ENCODE measurements at places on chromosomes 4 and X.

DNA sequence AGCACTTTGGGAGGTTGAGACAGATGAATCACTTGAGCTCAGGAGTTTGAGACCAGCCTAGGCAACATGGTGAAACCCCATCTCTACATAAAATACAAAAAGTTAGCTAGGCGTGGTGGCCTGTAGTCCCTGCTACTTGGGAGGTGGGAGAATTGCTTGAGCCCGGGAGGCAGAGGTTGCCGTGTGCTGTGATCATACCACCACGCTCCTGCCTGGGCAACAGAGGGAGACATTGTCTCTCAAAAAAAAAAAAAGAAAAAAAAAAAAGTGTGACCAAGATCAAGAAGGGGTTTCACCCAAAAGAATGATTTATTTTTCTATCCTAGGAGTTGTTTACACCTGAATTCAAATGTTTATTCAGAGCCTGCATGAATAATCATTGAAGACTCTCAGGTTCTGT lies 572.4 kb upstream of the GALNT7 start:
- no peak for DNase-seq

GRCh38 chr4:106463622-106464021 lies 95.0 kb upstream of the GIMD1 start:
- no peak for DNase-seq

GRCh38 chr4:162201673-162202072 lies 37.9 kb upstream of the FSTL5 start:
- no peak for DNase-seq

- no peak for DNase-seq
Measured at GRCh38 chr4:36944232-36944631, 300.3 kb upstream of the NWD2 start.

DNA sequence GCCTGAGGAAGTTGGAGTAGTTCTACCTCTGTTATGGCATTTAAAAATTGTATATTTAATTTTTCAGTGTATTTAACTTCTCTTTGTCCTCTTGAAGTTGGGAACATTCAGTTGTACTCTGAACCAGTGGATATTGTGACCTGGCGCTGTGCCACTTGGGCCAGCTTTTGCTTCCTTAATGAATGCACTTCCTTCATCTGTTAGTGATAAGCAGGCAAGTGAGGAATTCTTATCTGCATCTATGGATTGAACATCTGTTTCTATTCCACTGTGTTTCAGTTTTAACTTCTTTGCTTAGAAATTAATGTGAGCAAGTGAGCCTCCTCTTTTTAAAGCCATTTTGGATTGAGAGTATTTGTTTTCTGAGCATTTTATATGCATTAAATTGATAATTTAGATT lies 128.3 kb downstream of the UCHL1 start:
- no peak for DNase-seq

DNA sequence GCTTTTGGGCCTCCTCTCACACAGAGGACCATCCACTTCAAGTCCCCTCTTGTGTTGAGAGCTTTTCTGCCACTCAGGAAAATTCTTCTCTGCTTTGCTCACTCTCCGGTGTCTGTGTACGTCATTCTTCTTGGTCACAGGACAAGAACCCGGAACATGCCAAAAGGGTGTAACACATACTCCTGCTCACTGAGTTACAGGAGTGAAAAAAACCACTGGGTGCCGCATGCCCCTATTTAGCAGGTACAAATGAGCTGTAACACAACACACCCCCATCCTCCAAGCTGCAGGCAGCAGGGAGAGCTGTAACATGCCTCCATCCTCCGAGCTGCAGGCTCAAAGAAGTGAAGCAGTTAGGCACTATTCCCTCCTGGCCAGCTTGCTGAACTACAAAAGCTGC lies 13.0 kb upstream of the CXCL2 start:
- no peak for DNase-seq

GRCh38 chrX:110327336-110327735 lies 9.5 kb upstream of the AMMECR1 start:
- DNase-seq, result no peak

DNA sequence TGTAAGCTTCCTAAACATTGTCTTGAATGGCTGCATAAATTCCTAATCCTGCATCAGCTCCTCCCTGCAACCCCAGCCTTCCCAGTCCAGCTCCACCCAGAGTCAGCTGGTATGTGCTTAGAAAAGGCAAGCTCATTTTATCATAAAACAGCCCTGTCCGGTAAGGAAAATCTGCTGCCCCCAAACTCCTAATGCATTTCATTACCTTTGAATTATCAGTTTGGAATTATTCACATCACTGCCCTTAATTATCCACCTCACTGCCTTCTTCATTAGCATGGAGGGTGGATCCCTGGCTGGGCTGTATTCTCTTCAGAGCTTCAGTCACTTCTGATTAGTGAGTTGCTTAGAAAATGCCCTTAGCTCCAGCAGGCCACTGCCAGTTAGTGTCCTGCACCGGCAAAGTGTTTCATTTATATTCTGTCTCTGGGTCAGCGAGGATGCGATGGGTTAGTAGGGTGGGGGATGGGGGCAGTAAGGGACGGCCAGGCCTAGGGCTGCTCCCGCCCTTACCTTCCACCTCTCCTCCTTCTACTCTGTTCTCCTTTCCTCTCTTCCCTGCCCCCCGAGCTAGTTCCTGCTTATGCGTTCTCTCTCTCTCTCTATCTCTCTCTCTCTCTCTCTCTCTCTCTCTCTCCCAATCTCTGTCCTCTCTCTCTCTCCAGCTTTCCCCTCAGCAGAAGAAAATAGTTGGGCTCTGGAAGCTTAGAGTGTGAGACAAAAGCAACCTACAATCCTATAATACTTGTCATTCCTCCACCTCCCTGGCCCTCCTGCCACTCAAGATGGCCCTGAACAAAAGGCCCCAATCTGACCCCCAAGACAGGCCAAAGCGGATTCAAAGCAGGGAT lies 174.8 kb upstream of the KLF3 start:
- DNase-seq, result no peak

- DNase-seq, result no peak
Measured at GRCh38 chr4:11428231-11428898, at the start of gene HS3ST1. TSS of gene HS3ST1 (minus strand) at chr4:11428894. CDS start at chr4:11400005, 28,889 bp downstream.

DNA sequence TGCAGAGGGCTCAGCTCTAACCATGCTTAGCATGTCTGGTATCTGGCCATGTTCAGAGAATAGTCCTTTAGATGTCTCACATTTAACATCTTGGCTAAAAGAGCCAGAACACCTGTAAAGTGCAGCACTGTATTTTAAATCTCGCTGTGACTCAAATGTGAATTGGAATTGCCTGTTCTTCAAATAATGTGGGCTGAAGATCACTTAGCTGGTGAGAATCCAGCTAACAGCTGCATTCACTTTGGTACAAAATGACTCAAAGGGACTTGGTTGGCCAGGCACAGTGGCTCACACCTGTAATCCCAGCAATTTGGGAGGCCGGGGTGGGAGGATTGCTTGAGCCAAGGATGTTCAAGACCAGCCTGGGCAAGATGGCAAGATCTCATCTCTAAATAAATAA lies 63.5 kb upstream of the PLAC8 start:
- no peak for DNase-seq

- no peak for DNase-seq
Measured at GRCh38 chr4:109209647-109210046, 92.8 kb downstream of the COL25A1 start.

- DNase-seq, result no peak
Measured at GRCh38 chr4:37516057-37516775, 170.0 kb downstream of the RELL1 start.

GRCh38 chr4:90979556-90979955 lies 852.4 kb downstream of the CCSER1 start:
- no peak for DNase-seq

- no peak for DNase-seq
Measured at GRCh38 chr4:1998296-1998695, 10.5 kb downstream of the NELFA start.

- no peak for DNase-seq
Measured at GRCh38 chr4:90293320-90293719, 166.1 kb downstream of the CCSER1 start.

DNA sequence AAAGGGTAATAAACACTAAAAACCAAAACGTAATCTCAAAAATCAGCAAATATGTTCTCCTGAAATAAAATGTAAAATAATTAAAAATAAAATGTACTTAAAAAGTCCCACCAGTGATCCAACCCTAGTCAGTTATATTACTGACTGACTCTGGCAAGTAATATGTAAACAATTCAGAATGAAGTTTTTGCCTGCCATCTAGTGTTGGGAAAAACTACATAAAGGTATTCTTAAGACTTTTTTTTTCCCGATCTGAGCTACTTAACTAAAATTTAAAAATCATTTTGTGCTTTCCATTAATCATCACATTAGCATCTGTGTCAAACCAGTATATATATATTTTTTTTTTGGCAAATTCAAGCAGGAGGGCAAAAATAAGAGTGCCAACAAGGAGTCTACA lies 24.0 kb downstream of the RCHY1 start:
- DNase-seq, result no peak

DNA sequence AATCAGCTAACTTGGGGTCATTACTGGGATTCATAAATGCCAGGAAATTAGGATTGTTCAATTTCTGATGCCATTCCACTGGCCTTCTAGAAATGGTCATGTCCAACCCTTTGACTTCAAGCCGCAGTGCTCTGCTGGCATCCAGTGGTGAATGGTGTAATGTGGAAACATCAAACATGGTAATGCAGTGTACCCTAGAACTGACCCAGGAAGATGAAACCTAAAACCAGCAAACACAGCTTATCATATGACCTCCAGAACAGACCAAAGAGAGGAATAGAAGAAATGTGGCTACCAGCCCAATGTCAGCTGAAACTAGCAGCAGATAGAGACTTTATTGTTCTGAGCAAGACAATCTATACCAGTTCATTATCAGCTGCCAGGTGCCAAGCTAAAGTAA lies 13.8 kb downstream of the CXCL13 start:
- no peak for DNase-seq

DNA sequence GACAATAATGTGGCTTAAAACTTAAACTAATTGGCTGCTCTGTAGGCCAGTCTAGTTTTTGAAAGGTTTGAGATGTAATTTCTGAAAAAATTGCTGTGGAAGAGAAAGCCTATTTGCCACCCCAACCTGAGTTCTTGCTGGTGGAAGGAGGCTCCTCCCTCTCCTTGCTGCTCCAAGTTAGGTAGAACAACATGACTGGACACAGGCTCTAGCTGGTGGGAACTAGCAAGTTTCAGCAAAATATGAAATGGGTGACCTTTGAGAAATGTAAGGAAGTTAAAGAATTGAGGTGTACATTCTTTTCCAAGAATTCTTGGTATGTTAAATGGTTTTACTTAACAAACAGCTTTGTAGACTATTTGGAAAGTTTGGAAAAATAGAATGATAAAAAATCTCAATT lies 8.0 kb downstream of the RPL34 start:
- no peak for DNase-seq

GRCh38 chr4:102564399-102565059 lies 63.4 kb downstream of the NFKB1 start:
- DNase-seq, result no peak

DNA sequence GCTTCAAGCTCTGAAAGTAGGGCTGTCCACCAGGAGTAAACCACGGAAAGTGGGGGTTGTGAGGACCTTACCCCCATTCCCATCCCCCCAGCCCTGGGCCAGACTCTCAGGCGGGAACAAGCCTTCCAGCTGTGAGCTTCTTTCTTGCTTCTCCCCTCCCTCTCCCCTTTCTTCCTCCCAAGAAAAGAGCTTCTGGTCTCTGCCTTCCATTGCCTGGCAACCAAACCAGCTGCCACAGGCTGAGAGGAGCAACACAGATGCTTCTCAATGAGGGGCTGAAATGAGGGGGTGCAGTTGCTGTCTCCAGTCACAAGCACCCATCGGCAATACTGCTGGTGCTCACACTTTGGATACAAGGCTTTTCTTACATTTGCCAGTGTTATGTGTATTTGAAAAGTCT lies 72.5 kb downstream of the SLC16A2 start:
- DNase-seq, result no peak

All from CD4-positive, alpha-beta T cell treated with Interleukin-15 for 4 hours (primary cell).